Stimulated activated CD8-positive, alpha-beta memory T cell treated with anti-CD3 and anti-CD28 coated beads, Interleukin-15, amount 100 ng/mL, for 4 hours (primary cell): ENCODE measurements at places on chromosomes 2 and 18.

DNA sequence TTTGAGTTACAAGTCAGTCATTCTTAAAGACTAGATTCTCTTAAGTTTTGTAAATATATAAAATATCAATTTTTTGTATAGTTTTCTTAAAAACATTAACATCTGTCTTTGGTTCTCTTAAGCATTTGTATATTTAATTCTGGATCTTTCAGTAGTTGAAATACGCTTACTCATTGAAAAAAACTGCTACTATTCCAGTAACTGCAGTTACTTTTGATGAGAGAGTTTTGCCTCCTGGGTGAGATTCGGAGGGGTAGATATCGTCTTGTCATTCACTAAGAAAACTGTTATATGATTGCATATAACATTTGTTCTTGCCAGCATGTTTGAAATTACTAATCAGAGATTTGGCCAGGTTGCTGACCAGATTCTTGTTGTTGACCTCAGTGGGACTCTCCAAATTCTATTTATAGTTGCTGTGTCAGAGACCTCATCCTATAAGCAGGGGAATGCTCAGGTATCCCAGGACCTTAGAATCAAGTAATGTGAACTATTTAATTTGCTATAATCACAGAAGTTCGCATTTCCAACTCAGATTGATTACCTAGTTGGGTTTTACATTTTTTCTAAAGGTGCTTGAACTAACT lies 7.9 kb downstream of the AGPS start:
- no peak for DNase-seq

DNA sequence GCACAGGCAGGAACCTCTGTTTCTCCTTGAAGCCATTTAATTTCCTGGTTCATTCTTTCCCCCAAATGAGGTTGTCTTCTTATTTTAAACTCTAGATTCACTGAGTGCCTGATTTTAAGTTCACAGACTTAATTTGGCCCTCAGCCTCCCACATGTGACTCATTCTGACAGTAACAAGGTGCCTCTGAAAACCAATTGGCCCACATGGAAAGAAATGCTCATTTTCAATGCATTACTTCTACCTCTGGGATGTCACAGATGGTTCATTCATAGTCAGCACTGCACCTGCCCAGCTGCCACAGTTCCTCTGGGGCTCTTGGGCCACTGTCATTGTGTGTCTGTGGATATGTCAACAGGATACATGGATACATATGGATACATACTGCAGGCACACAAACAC lies 140.4 kb upstream of the CAPN13 start:
- no peak for DNase-seq

GRCh38 chr2:84022810-84023431 lies 436.2 kb downstream of the SUCLG1 start:
- DNase-seq: no peak

GRCh38 chr2:241070811-241071676 lies 31.0 kb downstream of the MTERF4 start:
- no peak for DNase-seq

DNA sequence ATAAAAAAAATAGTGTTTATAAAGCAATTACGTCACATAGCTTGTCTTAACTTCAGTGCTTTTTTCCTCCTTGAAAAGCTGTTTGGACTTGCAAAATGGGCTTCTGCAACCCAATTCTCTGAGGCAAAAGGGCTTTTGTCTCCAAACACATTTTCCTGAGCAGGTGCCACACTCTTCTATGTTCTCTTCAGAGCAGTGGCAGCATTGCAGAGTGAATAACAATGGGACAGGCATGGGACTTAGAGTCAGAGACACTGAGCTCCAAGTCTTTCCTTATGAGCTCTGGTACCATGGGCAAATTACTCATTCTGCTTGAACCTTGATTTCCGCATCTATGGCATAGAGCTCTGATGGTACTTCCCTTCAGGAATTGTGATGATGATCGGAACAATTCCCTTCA lies 149.0 kb downstream of the ARL6IP6 start:
- DNase-seq: no peak

- no peak for DNase-seq
These were observed 260.8 kb downstream of the TGIF1 start for GRCh38 chr18:3710712-3711301.

GRCh38 chr2:112035786-112036185 lies 19.3 kb upstream of the TMEM87B start:
- DNase-seq: no peak

DNA sequence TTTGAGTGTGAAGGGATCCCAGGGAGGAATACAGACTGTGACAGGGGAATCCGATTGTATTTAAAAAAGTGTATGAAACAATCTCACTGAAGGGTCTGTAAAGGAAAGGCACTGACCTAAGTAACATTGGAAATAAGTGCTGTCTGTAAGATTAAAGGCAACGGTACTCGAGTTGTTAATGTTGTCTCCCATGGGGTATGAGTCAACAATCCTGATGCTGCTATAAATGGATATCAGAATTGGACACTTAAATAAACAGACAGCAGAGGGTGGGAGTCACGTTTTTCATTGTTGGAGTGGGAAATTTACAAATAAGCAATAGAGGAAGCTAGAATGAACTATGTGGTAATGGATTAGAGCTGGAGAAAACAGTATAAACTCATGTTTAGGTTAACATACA lies 452.4 kb upstream of the RGPD4 start:
- no peak for DNase-seq

DNA sequence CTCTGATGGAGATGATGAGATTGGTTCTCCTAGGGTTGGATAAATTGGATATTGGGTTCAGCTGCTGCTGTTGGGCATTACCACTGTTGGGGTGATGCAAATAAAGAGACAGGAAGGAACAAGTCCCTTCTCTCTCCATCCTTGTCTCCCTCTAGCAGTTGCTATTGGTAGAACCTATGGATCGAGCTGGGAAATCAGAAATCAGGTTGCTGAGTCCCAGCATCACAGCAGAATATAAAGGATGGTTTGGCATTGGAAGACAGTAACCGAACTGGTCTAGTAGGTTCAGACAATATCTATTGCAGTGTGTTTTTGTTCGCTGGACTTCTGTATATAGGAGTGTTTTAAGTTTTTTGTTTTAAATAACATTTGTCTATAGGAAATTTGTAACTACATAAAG lies 8.1 kb downstream of the WDR43 start:
- no peak for DNase-seq

DNA sequence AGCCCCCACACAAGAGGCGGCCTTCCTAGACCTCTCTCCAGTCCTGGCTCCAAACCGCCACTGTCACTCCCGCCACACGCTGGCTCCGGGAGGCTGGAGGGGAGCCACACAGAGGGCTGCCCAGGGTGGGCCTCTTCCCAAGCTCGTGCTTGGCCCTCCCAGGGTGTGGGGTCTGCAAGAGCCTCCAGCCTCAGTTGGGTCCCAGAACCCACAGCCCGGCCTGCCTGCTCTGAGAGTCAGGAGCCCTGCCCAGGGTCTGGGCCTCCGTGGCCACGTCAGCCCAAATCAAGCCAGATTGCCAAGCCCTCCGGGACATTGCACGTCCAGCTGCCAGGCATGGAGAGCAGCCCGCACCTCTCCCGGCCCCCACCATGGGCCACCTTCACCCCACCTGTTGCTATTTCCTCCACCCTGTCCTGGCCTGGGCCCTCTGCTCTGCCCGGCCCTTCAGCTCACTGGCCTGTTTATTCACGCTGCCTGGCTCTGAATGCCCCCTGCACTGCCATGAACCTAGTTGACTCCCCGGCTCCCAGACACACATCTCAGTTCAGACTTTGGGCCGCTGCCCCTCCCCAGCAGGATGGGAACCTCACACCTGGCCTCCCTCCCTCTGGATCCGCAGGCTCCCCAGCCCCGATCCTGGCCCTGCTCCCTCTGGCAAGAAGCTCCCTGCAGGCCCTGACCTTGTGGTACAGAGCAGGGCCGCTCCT lies 61.0 kb downstream of the BIN1 start:
- no peak for DNase-seq

GRCh38 chr2:120722568-120723421 lies 12.9 kb upstream of the GLI2 start:
- no peak for DNase-seq

- DNase-seq: no peak
These were observed 32.8 kb downstream of the INPP4A start for GRCh38 chr2:98477506-98477905.

- no peak for DNase-seq
These were observed 2.9 kb upstream of the SERPINB3 start for GRCh38 chr18:63664571-63664970.

DNA sequence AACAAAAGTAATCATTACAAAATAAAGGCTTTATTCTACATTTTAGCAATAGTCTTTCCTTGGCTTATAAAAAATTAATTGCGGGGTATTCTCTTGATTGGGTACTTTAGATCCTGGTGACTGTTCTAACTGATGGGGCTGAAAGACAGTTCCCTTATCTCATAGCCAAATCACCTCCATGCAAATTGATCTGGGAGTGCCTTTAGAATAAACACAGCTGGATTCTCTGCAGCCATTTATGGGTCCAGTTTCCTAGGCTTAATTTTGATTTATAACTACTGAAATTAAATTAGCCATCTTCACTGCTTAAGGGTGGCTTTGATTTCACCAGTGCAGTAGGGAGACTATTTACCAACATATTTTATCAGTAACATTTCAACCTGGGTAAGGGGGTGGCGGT lies 337.1 kb downstream of the NRXN1 start:
- no peak for DNase-seq

DNA sequence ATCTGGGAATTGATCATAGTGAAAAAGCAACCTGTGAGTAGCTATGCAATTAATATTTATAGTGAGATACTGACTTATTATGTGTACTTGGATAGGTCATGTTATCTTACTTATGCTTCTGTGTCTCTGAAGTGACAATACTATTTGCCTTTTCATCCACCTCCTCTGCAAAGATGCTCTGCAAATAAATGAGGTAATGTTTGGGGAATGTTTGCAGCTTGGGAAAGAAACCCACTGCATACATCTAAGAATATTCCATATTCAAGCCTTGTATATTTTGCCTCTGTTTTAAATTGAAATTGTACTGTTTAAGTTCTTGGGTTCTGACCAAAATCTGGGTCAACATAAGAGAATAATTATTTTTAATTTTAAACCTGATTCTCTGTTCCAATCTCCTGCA lies 217.4 kb upstream of the DTNA start:
- DNase-seq: no peak

GRCh38 chr2:68857202-68857845 lies 13.9 kb downstream of the BMP10 start:
- no peak for DNase-seq

GRCh38 chr2:2823061-2823753 lies 492.1 kb upstream of the MYT1L start:
- no peak for DNase-seq

DNA sequence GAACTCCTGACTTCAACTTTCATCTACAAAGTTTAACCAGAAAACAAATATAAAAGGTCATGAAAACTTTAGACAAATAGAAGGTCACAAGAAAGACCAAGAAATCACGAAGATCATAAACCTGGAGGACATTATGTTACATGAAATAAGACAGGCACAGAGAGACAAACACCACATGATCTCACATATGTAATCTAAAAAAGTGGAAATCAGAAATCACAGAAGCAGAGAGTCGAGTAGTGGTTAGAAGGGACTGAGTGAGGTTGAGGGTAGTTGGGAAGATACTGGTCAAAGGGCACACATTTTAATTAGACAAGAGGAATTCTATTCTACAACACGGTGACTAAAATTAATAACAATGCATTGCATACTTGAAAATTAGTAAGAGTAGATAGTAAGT lies 1.4 kb downstream of the GCFC2 start:
- no peak for DNase-seq

DNA sequence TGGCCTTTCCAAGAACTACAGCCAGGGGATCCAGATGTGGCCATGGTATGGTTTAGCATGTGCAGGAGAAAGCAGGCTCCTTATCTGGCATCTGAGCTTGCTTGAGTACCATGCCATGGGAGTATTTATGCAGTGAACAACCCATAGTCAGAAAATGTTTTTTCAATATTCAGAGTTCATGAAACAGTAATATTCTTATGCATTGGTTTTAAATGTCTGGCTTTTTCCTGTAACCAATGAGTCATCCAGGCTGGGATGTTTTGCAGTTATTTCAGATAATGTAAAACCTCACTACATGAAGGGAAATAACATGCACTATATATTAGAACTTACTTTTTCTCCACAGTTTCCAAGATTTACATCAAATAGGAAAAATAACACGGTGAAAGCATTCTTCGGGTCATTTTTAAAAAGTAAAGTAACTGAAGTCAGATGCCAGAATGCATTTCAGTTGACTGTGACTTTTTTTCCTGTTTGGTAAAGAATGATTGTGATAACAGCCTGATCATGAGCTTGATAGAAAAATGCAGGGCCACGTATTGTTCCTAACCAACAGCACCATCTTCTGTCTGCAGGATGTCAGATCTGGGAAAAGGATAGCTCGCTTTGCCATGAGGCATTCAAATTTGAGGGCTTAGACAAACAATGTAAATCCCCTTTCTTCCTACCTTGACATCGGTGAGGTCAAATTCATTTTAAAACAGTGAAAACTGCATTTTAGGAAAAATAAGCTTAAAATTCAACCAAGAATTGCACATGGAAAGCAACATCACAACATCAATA lies 152.8 kb downstream of the DSC3 start:
- no peak for DNase-seq

DNA sequence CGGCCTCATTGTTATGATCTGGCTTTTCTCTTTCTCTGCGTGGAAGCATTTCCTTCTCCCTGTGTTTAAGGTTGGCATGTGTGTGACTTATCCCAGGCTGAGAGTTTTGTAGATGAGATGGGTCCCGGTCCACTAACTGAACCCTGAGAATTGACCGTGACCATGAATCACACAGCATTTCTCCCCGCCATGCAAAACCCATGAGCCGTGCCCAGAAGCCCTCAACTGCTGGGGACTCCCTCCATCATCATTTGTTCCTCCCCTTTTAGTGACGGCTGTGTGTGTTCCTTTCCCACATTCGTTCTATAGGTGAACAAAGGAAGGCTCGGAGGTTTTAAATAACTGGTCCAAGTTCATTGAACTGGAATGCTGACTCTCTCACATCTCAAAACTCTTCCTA lies 30.1 kb upstream of the TXNDC2 start:
- no peak for DNase-seq

GRCh38 chr2:137254052-137254451 lies 488.7 kb downstream of the THSD7B start:
- DNase-seq: no peak

GRCh38 chr2:107932979-107933378 lies 53.3 kb upstream of the SLC5A7 start:
- DNase-seq: no peak

- DNase-seq: no peak
These were observed 74.8 kb downstream of the TCF4 start for GRCh38 chr18:55513161-55513560.

DNA sequence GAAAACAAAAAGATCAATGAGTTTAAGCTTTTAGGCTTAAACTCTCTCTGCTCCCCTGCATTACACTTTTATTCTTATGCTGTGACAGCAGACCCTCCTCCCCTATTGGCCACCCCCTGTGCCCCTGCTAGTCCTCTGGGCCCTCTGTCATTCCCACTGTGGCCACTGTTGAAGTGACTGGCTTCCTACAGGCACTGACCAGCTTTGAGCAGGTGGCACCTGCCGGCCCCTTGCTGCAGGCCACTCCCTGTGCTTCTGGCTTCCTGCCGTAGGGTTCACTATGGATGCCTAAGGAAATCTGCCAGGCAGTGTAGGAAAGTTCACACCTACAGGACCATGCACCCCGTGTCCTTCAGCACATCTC lies 156.5 kb upstream of the L3MBTL4 start:
- no peak for DNase-seq
